ENCODE measurements at places on chromosomes 5 and 9. TPM values are rescaled to one million over a fixed set of nuclear protein-coding genes. Genes with fewer than 3 reads are reported as not detected.

SOWAHA gene
- 0.06 TPM for total RNA-seq

GFPT2 gene
- 62.8 TPM for total RNA-seq

TMEM267 gene
- 19.5 TPM for total RNA-seq

MAP1B gene
- total RNA-seq: 35.6 TPM

TEK gene
- 0.06 TPM for total RNA-seq

FOXD4L5 gene
- 0.11 TPM for total RNA-seq

C5orf34 gene
- total RNA-seq: 4.3 TPM

IFNA21 gene
- total RNA-seq: not detected

NR4A3 gene
- 1.5 TPM for total RNA-seq

SPINK6 gene
- not detected for total RNA-seq

MARVELD2 gene
- 2.7 TPM for total RNA-seq

DMRTA1 gene
- total RNA-seq: 0.63 TPM

GLRA1 gene
- total RNA-seq: not detected

SHC3 gene
- 0.39 TPM for total RNA-seq

TICAM2 gene
- 1.3 TPM for total RNA-seq

BTNL3 gene
- not detected for total RNA-seq

KCNN2 gene
- total RNA-seq: not detected

DMGDH gene
- total RNA-seq: not detected

PITX1 gene
- total RNA-seq: 14.2 TPM

SLIT3 gene
- 17.4 TPM for total RNA-seq

FGFR4 gene
- total RNA-seq: 25.5 TPM

PAEP gene
- not detected for total RNA-seq

CNTLN gene
- 5.5 TPM for total RNA-seq

ANKRD34B gene
- 0.25 TPM for total RNA-seq

MZB1 gene
- total RNA-seq: not detected

TMEM215 gene
- total RNA-seq: not detected

PDE6A gene
- 0.25 TPM for total RNA-seq

FABP6 gene
- total RNA-seq: 1.1 TPM

SH3TC2 gene
- 0.23 TPM for total RNA-seq

NIM1K gene
- 0.23 TPM for total RNA-seq

MELK gene
- total RNA-seq: 75.9 TPM

RGMB gene
- total RNA-seq: 8.1 TPM

GPR107 gene
- total RNA-seq: 29.9 TPM

GRIA1 gene
- not detected for total RNA-seq

PCDHGA1 gene
- 0.30 TPM for total RNA-seq

GALNT10 gene
- total RNA-seq: 104 TPM

PCDHB3 gene
- total RNA-seq: not detected

PPP2R2B gene
- 0.19 TPM for total RNA-seq

ARID3C gene
- not detected for total RNA-seq

SH3RF2 gene
- total RNA-seq: 3.1 TPM

AMBP gene
- total RNA-seq: 6.1 TPM

NR2F1 gene
- 4.4 TPM for total RNA-seq

TMEFF1 gene
- 1.2 TPM for total RNA-seq

HMGCS1 gene
- total RNA-seq: 79.8 TPM

ANKRD18A gene
- 12.2 TPM for total RNA-seq

DMRT3 gene
- not detected for total RNA-seq

PCDHGA5 gene
- total RNA-seq: 0.18 TPM

SPINK1 gene
- total RNA-seq: 0.73 TPM

All from A549 treated with ZK216348 at 1 μM for 4 hours (cell line).